CD4-positive, alpha-beta T cell treated with Interleukin-4 for 4 hours (primary cell): ENCODE measurements at places on chromosomes 7 and 10.

- DNase-seq = peak; percentile 44
Observed at GRCh38 chr10:103757531-103758293, 97.7 kb downstream of the SH3PXD2A start.

GRCh38 chr10:21628023-21628422 lies 94.0 kb downstream of the MLLT10 start:
- no peak for DNase-seq

DNA sequence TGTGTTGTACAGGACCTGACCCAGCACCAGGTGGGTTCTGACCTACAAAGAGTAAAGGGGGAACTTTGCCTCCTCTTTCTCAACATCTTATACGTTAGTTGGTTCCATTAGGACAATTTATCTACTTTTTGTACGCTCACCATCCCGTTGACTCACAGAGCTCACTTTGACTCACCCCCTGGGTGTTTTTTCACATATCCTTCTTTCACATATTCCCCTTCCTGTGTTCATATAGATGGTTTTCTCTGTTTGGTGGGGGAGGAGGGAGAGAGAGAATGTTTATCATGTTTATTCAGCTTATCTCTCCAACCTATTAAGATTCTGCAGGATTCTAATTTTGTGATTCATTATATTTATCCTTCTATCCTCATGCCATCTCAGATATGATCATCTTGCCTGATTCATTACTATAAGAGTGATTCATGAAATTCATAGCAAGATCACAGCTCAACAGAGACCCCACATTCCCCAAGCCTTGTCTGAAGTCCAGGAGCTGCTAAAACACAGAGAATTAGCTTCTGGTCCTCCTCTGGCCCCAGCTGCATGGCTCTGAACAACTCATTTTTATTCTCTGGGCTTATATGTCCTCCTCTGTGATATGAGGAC lies 37.2 kb downstream of the PRSS2 start:
- DNase-seq = peak; percentile 93

DNA sequence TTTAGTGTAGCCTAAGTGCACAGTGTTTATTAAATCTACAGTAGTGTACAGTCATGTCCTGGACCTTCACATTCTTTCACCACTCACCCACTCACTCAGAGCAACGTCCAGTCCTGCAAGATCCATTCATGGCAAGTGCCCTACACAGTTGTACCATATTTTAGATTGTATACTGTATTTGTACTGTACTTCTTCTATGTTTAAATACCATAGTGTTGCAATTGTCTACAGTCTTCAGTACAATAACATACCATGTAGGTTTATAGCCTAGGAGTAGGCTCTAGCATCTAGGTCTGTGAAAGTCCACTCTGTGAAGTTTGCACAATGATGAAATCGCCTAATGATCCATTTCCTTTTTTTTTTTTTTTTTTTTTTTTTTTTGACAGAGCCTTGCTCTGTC lies 12.0 kb downstream of the EEPD1 start:
- no peak for DNase-seq

- no peak for DNase-seq
Observed at GRCh38 chr7:54664235-54665228, 94.5 kb downstream of the SEC61G start.

- DNase-seq = no peak
Observed at GRCh38 chr10:14022954-14023672, 307.6 kb downstream of the FRMD4A start.

DNA sequence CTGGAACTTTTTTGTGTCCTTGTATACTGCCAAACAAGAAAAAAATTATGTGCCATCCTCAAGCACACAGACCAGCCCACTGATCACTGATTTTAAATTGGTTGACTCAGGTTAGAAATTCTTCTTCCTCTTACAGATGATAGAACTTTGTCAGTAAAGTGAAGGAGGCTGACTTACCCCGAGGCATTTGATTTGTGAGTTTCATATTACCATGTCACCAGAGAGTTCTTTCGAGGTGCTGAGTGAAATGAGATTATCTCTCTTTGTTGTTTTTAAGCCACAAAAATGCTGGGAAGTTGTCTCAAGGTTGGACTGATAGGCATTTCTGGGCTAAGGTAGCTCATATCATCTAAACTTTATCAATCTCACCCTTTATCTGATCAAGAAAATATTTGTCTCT lies 78.8 kb upstream of the FAM180A start:
- no peak for DNase-seq

- no peak for DNase-seq
Observed at GRCh38 chr10:64306729-64307327, 785.6 kb downstream of the REEP3 start.

DNA sequence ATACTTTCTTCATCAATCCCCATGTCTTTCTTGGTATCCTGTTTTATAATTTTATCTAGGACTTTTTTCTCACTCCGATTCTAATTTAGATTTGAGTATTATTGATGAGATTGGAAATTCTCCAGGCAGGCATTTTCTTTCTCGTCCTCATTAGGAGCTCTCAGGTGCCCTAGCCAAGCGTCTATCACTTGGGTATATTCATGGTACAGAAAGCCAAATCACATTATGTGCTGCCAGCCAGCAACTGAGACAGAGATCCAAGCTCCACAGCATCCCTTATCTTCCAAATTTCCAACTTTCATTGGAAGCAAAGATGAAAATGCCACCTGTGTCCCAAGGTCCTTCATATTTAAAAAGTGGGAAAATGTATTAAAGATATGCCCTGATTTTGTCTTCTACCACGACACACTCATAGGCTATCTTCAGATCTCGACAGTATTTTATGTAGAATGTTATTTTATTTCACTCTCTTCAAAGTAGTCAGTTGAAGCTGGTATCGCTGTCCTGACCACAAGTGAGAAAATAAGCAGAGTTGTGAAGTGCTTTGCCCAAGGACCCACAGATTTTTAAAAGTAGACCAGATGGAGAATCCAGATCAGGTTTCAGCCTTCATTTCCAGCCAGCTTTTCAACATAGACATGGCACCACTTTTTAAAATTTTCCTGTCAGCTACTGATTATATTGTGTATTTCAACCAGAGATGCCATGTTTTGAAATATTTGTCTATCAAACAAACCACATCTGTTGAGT lies 773.4 kb downstream of the CNTNAP2 start:
- no peak for DNase-seq

GRCh38 chr10:86782701-86783418 lies 26.4 kb downstream of the BMPR1A start:
- no peak for DNase-seq

- DNase-seq = no peak
Observed at GRCh38 chr7:106583100-106583499, 77.9 kb downstream of the CCDC71L start.

GRCh38 chr10:18918532-18918931 lies 130.1 kb upstream of the MALRD1 start:
- no peak for DNase-seq

DNA sequence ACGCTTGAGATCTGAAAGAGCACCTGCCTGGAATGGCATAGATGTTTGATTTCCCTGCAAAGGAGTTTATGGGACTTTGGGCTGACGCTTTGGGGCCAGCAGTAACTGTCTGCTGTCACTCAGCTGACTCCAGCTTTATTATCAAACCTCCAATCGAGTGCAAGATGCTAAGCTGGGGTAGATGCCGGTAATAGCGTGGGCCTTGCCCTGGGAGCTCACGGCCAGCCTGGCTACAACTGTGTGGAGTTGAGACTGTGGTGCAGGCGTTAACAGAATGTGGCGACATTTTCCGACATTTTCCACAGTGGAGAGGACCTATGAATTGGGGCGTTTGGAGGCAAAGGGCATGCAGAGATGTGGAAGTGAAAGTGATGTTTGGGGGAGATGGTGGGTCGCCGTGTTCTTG lies 1.3 kb downstream of the CHST12 start:
- DNase-seq = no peak

DNA sequence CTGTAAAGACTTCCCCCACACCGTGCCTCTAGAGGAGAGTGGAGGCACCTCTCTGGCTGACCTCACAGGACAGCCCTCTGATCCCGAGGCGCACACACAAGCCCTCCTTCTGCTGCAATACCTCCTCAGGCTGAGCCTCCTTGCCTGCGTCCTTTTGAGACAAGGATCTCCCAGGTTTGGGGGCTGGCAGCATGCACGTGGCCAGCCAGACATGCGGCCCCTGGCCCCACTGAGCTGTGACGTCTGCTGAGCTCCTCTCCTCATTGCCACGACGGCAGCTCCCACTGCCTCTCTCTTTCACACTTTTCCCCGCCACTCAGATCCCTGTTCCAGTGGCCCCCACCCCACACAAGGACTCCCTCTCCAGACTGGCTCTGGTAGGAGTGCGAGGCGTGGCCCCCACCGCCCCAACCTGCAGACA lies 12.2 kb upstream of the DNAAF5 start:
- DNase-seq = no peak

DNA sequence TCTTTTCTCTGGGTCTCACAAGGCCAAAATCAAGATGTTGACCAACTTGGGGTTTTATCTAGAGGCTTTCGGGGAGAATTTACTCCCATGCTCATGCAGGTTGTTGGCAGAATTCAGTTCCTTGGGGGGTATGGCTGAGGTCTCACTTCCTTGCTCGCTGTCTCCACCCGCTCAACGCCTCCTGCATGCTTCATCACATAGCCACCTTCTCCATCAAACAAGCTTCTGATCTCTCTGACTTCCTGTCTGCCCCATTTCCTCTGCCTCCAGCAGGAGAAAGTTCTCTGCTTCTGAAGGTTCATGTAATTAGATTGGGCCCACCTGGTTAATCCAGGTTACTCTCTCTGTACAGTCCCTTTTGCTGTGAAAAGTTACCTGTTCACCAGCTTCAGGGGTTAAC lies 179.1 kb upstream of the FZD1 start:
- DNase-seq = no peak

DNA sequence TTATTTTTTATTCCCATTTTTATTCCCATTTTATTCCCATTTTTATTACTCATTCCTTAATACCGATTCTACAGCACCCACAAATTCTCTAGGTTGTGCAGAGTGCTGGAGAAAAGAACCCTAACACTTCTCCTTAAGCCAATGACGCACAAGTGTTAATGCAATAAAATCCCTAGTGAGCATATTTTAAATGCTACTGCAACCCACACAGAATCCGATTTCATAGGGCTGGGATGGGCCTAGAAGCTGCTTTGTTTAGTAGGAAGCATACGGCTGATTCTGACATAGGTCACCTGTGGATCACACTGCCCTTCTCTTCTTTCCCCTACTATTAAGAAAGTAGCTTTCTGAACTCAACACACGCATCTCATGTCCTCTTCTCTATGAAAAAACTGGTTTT lies 45.1 kb upstream of the CABCOCO1 start:
- no peak for DNase-seq

DNA sequence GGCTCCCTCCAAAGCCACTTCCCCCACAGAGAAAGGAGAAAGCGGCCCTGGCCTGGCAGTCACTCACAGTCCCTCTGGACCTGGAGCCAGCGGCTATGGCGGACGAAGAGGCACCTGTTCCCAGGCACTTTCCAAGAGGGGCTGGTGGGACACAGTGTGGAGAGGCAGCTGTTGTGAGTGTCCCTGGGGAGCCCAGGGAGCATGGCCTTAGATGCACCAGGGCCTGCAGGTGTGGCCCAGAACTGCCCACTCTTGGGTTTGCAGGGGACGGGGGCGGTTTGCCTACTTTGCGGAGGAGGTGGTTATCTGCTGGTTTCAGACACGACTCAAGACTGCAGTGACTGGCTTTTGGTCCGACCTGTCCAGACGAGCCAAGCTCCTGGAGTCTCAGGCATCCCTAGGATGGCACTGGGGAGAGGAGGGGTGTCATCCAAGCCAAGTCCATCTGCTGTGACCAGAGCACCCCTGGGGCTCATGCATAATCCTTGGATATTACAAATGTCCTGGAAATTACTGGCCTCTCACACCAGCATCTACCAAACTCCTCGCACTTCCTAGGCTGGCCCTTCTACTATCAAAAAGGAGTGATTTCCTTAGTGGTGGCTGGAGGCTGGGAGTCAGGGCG lies 18.4 kb downstream of the CTBP2 start:
- DNase-seq = no peak

- no peak for DNase-seq
Observed at GRCh38 chr10:84342584-84342983, 14.2 kb downstream of the CCSER2 start.

- DNase-seq = no peak
Observed at GRCh38 chr10:110777661-110778060, 94.1 kb upstream of the PDCD4 start.

GRCh38 chr10:59678884-59679301 lies 30.8 kb downstream of the SLC16A9 start:
- DNase-seq = no peak

GRCh38 chr7:123191132-123191531 lies 8.6 kb downstream of the SLC13A1 start:
- no peak for DNase-seq

DNA sequence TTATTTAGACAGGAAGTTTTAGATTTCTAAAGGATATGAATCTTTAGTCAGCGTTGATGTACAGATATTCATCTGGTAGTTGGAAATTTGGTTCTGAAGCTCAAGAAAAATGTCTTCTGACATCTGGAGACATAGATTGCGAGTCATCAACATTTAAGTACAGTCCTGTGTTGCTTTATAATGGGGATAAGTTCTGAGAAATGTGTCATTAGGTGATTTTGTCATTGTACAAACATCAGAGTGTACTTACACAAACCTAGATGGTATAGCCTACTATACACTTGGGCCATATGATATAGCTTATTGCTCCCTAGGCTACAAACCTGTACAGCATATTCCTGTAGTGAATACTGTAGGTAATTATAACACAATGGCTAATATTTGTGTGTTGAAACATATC lies 49.6 kb upstream of the UBN2 start:
- no peak for DNase-seq

- no peak for DNase-seq
Observed at GRCh38 chr10:82814635-82815034, 939.6 kb downstream of the NRG3 start.

DNA sequence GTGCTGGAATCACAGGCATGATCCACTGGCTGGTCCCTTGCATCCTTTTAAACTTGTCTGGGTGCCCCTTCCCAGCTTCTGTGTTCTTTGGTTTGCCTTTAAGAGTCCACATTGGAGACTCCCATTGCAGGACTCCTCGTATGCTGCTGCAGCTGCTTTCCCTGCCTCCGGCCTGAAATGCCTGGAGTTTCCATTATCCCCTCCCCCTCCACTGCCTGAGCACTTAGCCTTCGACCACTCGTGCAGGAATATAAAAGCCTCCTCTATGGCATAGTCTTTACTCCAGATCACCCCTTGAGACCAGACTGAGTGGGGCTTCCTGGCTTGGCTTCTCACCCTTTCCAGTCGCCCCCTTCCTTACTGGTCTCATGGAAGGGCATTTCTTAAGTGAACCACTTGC lies 80.2 kb downstream of the RHOBTB1 start:
- DNase-seq = no peak

- no peak for DNase-seq
Observed at GRCh38 chr7:17590221-17590620, 291.8 kb downstream of the AHR start.

- DNase-seq = no peak
Observed at GRCh38 chr7:121017586-121017985, 29.1 kb downstream of the CPED1 start.
